Esophagus (tissue), 2 donors: ENCODE measurements at places on chromosomes 16 and 17. TPM values are rescaled to one million over a fixed set of nuclear protein-coding genes. Genes with fewer than 3 reads are reported as not detected.

Gene TBC1D3
- polyA plus RNA-seq = not detected

Gene CA7
- not detected for polyA plus RNA-seq

Gene GCGR
- 0.11 TPM for polyA plus RNA-seq

Gene IL21R
- 0.24 TPM for polyA plus RNA-seq

Gene NLGN2
- 5.5 TPM for polyA plus RNA-seq

Gene ITGAD
- not detected for polyA plus RNA-seq

Gene RGS11
- polyA plus RNA-seq = 6.3 TPM

Gene MRPL27
- 106 TPM for polyA plus RNA-seq

Gene G6PC1
- not detected for polyA plus RNA-seq

Gene SPIRE2
- 6.4 TPM for polyA plus RNA-seq

Gene ELMO3
- 23.7 TPM for polyA plus RNA-seq

Gene PLCG2
- 4.4 TPM for polyA plus RNA-seq

Gene ZNF286A
- 5.4 TPM for polyA plus RNA-seq

Gene GRAP
- 1.3 TPM for polyA plus RNA-seq

Gene CRYBA1
- not detected for polyA plus RNA-seq

Gene RNF213
- 17.9 TPM for polyA plus RNA-seq

Gene ARL4D
- polyA plus RNA-seq = 92.2 TPM

Gene CHMP6
- polyA plus RNA-seq = 21.5 TPM

Gene TBC1D3E
- not detected for polyA plus RNA-seq

Gene CARD14
- polyA plus RNA-seq = 25.7 TPM

Gene CSF3
- polyA plus RNA-seq = 0.26 TPM
